Activated T-cell treated with anti-CD3 and anti-CD28 coated beads, Interleukin-2, amount 50 U/mL, for 4 hours (primary cell): ENCODE measurements at places on chromosomes 2 and 18. TPM values are rescaled to one million over a fixed set of nuclear protein-coding genes. Genes with fewer than 3 reads are reported as not detected.

The PIK3C3 gene
- 34.9 TPM for total RNA-seq

DNA sequence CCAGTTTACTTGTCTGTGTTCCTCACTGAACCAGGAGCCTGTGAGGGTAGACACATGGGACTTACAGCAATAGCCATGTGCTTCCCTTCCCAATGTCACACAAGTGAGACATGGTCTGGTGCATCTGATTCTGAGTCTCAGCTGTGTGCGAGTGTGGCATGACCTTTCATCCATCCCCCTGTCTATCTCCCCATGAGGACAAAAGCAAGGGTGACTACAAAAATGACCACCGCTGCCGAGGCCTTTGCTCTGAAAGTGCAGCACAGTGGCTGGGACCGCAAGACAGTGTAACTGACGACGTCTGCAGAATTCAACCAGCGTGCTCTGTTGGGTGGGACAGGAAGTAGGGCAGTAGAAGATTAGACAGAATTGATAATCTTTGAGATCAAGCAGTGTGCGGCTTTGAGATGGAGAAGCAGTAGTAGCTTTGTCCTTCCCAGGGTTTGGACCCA lies 50.5 kb downstream of the RAB31 start:
- no peak for DNase-seq

The GPR155 gene
- total RNA-seq = 2.3 TPM

- DNase-seq = no peak
Measured at GRCh38 chr18:35000457-35000856, 40.8 kb upstream of the MAPRE2 start.

DNA sequence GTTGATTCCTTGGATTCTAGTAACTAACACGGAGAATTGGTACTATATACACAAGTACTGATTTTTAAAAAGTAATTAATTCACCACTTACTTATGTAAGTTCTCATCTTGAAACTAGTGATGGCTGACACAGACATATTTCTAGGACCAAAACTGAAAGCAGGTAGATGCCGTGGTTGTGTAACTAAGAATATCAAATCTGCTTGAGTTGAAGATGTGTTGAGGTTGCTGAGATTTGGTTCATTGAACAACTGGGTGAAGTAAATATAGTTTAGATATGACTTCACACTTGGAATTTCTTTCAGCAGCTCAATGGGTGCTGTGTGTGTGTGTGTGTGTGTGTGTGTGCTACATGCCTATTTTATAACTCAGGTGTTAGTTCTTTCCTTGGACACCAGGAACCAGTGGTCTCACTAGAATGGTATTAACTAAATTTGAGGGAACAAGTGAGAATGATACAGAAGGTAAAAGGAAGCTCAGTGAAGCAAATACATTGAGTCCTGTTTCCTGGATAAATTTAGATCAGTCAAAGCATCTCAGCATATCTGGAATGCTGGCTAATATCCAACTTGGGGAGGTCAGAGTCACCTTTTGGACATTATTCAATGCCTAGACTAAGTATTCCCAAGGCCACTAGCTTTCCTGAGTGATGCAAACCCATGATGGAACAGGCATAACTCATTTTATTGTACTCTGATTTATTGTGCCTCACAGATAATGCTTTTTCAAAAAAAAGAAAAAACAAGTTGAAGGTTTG lies 110.7 kb upstream of the ZEB2 start:
- DNase-seq = no peak

- DNase-seq = peak; percentile 31
Measured at GRCh38 chr2:74554820-74555531, 456 bp downstream of the DOK1 start.

- DNase-seq = no peak
Measured at GRCh38 chr18:21327101-21327500, 85.1 kb downstream of the GREB1L start.

GRCh38 chr2:238467792-238468191 lies 41.1 kb downstream of the ASB1 start:
- DNase-seq = no peak

The TRIB2 gene
- 13.3 TPM for total RNA-seq

The ARHGEF4 gene
- total RNA-seq = 0.84 TPM

GRCh38 chr2:17733599-17733998 lies 20.0 kb downstream of the SMC6 start:
- no peak for DNase-seq

DNA sequence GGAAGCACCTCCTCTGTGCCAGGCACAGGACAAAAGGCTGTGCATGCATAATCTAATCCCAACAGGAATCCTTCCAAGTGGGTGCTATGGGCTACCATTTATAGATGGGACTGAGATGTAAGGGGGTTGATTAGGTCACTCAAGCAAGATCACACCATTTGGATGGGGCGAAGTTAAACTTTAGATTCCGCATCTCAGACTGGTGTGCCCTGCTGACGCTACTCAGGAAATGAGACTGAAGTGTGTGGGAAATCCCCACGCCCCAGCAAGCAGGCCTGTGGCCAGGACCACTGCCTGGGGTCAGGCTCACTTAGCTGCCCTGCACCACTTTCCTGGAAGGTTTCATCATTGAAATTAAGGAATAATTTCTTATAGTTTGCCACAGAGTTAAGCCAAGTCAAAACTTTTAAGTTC lies 70.5 kb upstream of the PPP1CB start:
- DNase-seq = peak; percentile 54
